ENCODE measurements at places on chromosomes 11 and 22.

DNA sequence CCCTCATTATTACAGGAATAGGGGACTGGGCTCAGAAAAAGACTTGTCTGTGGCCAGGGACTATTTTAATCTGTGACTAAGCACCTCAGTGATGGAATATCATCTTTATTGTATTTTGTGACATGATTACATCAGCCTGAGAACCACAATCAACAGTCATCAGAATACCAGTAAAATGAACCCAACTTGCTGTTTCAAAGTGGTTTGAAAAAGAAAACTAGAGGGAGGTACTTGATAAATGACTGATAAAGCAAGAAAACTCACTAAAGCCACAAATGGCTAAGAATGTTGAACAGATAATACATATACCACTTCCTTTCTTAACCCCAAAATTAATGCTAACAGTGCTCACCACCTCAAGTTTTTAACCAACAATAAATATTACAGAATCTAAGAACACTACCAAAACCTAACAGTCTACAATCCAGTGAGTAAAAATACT, 155.7 kb downstream of the ATG16L2 start:
- no peak for DNase-seq

DNA sequence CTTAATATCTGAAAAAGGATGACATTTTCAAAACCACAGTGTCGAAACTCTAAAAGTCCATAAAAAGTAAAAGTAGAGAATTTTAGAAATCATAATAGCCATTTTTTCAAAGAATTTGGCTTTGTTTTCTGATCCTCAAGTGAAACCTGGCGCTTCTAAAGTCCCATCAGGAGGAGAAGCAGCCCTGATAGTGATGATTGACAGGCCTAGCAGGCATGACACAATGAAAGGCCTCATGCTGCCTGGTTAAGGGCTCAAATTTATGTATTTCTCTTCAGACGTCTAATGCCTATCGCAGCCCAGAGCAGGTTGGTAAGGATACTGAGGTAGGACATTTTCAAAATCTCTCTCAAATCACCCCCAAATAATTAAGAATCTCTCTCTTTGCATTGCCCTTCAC, 3.9 kb upstream of the DEUP1 start:
- no peak for DNase-seq

DNA sequence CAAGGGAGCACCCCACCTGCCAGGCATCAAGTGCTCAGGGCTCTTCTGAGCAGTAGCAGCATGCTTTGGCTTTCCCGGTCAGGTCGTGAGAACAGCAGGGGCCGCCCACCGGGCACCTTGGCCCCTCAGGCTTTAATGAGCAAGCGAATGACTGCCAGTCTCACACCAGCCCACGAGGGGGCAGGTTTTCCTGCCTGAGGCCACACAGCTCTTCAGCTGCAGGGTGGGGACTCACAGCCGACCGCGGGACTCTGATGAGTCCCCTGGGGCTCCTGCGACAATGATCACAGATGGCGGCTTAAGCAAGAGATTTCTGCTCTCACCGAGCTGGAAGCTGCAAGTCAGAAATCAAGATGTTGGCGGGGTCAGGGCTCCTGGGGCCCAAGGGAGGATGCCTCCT, 14.3 kb upstream of the FGF19 start:
- DNase-seq = no peak

- no peak for DNase-seq
Observed at GRCh38 chr11:24153337-24153736, 343.5 kb upstream of the LUZP2 start.

DNA sequence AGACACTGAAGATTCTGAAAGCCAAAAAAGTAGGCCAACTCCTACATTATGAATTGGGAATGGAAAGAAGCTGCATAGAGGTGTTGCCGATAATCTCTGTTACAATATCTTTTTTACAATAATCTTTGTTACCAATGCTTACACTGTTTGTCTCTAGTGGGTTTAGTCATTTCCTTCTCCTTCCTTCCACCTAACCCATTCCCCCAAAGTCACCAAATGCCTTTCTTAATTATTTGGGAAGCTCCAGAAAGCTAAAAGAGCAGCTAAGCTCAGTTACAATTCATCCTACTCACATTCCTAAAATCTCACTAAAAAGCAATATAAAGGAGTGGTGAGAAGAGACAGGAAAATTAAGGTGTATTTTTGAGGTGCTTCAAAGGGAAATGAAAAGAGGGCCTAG, 313.7 kb downstream of the SWAP70 start:
- no peak for DNase-seq

GRCh38 chr11:116916886-116917285, 79.5 kb upstream of the APOA1 start:
- DNase-seq = no peak

DNA sequence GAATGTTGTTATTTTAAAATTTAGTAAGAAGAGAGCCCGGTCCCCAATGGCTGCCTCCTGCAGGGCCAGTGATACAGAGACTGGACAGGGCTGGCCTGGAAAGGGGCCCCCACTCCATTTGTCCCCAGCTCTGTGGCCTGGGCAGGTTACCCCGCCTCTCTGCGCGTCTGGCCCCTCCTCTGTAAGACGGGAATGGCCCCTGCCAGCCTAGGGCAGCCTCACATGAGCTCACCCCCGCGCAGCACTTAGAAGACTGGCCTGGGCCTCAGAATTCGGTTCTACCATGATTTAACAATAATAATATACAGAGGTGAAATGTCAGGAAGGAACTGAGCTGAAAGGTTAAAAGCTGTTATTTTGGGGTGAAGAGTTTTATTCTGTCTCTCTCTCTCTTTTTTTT, 1.3 kb downstream of the APOBEC3G start:
- no peak for DNase-seq

- DNase-seq = no peak
Observed at GRCh38 chr11:23041001-23041503, 180.8 kb upstream of the CCDC179 start.

DNA sequence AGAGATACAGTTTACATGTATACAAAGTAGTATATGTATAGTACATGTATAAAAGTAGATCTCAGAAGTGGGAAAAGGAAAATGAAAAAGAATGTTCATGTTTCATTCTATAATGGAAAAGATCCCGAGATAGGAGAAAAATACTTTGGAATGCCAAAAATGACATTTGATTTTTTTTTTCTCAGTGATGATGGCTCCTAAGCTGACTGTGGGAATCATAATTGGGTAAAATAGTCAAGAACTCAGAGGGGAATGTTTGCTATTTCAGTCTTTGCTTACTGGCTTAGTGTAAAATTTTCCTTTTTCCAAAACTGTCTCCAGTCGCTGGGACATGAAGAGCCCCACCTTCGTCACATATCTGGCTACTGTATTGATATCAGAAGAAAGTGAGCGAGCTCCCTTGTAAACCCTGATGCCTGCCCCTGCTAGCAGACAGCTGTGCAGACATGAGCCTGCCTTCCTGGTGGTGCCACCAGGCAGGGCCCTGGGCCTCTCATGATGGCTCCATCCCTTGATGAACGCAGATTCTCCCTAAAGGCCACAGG, 944.6 kb downstream of the NTM start:
- no peak for DNase-seq

DNA sequence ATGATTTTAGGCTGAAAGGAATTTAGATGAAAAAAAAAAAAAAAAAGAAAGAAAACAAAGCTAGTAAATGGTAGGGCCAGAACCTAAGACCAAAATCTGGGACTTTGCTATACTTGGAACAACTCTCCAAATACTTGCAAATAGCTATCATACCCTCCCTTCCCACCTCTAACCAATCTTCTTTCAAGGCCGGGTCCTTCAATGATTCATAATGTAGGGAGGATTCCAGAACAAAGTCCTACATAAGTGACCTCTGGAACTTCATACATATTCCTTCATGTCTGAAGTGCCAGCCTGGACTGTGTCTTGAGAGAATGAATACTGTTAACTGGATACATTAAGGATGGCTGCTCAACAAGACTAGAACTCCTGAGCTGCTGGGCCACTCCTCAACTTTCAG, 9.9 kb downstream of the STK33 start:
- no peak for DNase-seq

DNA sequence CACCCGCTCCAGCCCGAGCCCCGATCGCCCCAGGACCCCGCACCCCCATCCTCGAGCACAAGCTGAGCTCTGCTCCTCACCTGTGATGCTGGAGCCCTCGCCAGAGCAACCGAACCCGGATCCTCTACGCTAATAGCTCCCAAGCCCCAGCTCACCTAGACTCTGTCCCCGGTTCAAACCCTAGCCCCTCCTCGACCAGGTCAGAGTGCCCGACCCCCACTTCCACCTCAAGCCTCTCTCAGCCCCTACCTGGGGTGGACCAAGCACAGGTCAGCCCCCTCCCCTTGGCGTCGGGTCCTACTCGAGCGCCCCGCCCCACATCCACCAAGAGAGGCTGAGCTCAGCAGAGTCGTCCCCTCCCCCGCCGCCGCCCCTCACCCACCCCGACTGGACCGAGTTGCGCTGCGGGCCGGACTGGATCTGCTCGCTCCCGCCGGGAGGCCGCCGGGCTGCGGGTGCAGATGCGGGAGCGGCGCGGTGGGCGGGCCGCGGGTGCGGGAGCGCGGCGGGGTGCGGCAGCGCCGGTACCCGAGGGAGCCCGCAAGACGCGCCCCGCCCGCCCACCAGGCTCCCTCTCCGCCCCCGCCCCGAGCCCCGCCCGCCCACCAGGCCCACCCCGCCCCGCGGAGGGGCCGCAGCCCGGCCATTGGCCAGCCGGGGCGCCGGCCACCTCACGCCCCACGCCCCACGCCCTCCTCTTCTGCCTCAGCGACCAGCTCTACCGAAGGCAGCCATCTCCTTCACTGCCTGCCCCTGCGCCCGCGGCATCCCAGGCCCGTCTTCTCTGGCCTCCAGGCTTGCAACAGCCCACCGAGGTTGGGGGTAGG, 577 bp upstream of the DKK3 start:
- no peak for DNase-seq

DNA sequence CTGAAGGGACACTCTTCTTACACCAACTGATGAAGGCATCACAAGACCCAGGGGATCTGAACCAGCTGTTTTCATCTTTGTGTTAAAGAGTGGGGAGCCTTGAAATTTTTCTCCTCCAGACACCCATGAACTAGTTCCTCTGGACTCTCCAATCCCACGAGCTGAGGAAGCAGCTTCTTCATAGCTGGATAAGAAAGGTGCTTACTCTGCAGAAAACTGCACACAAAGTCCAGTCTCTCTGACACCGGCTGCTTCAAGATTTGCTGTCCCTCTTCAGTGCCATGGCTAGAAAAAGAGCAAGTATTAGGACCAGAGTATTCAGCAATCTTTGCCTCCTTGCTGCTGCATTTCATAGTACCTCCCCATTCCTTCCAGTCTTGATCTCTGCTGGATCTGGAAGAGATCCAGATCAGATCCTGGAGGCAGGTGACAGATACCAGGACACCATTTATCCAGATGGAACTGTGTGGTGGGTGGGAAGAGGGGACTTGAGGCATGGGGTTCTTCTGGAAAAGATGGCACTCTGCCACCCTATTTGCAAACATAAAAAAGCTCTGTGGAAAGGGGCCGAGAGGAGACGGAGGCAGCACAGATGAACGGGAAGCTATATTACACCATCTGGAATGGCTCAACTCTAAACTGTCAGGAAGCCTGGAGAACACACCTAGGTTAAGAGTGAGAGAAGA, 25.5 kb downstream of the IL18BP start:
- no peak for DNase-seq

Measured in activated CD4-positive, alpha-beta T cell treated with anti-CD3 and anti-CD28 coated beads for 1 hour (primary cell).